ENCODE measurements at places on chromosomes 4 and X.

DNA sequence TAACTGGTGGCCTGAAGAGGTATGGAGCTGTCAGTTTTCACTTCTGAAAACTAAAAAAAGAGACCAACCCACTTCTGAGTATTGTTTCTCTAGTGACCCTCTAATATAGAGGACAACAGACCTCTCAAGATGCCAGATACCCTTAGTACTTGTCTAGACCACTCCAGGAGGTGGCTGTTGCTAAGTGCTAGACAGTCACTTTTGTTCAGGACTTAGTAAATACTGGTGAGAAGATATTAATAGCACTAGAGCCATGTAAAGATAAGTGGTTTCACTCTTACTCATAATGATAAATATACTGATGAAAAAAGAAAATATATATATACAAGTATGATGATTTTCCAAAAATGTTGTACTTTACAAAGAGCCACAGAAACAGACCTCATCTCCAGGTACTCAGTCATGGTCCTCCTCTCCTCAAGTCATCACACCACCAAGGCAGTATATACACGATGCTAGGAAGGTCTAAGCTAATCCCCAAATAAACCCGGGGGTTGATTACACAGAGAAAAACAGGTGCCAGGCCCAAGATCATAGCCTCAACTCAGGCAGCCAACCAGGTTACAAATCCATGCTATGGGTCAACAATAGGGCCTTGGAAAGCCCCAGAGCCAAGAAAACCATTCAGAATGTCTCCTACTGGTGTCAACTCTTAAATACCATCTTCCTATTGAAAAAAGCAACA, 66.9 kb downstream of the ARHGEF9 start:
- DNase-seq: no peak

GRCh38 chr4:85713005-85713404, 238.1 kb downstream of the ARHGAP24 start:
- no peak for DNase-seq

- no peak for DNase-seq
Measured at GRCh38 chr4:26905172-26905571, 44.5 kb downstream of the STIM2 start.

DNA sequence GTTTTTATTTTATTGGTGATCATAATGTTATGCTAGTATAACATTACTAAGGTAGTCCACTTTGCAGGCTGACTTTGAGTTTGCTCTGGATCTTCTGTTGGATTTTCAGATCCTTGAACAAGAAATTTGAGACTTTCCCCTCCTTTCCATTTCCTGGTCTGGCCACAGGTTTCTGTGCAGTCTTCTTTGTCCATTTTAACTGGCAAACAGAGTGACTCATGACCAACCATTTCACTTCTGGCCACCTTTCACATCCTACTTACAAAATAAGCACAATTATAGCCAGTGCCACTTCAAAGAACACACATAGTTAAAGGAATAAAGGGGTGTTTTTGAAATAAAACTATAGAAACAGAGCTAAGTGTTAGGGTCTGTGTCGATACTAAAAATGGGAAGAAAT, 8.4 kb downstream of the ANK2 start:
- peak; percentile 16 for DNase-seq

DNA sequence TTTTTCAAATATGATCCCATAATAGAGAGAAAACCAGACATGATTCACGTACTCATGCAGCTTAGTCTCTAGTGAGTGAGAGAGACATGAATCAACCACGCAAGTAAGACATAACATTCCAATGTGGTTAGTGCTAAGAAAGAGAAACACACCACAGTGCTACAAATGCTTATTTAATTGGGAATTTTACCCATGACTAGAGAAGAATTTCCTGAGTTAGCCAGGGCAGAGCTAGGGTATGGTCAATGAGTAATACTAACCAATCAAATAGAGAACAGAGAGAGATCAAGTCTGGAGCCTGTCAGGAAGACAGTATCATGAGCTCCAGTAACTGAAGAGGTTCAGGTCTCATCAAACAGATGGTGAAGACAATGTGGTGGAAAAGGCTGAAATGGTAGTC, 495.2 kb downstream of the PDGFC start:
- DNase-seq: peak; percentile 92

DNA sequence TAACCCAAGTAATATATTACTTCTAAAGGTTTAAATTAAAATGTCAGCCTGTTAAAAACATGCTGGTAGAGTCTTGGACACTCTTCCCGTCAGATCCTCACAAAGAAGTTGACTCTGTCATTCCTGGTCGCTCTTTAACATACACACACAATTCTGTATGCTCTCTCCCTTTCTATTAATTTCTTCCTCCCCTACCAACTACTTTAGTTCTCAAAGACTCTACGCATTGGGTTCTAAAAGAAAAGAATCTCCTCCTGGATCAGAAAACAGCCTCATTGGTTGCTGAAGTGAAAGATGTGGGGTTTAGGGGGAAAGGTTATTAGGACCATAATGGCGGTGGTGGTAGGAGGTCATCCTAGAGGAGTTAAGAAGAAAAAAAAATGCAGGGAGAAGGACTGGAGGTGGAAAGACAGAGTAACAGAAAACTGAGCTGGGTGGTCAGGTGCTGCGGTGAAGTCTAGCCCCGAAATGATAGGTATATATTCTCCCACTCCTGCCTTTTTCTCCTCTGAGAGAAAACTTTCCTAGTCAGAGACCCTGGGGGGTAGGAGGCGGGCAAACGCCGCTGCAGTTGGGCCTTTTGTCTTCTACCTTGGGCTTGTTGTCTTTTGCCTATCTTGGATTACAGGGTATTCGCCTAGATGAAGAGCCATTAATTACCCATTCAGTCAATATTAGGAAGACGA, 5.2 kb upstream of the PITX2 start:
- DNase-seq: no peak

All from epithelial cell of prostate (primary cell).